Thymus (tissue), 14 donors: ENCODE measurements at places on chromosomes 2 and 18. TPM values are rescaled to one million over a fixed set of nuclear protein-coding genes. Genes with fewer than 3 reads are reported as not detected.

Gene FTCDNL1
- total RNA-seq = 0.94 TPM

Gene C2orf78
- total RNA-seq = not detected

Gene PJVK
- total RNA-seq = 1.6 TPM

DNA sequence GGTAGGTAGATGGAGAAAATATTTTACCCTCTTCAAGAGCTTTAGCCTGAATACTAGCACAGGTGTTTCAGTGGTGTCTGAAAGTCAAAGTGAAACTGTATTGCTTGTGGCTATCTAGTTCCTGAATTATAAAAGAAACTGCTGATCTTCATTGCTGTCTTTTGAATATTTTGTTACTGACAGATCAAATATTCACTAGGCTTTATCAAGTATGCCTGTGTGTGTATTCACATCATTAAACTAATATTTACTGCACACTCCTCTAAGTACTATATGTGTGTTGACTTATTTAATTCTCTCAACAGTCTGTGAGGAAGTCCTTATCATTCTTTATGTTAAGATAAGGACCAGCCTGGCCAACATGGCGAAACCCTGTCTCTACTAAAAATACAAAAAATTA lies 139.6 kb downstream of the SOCS6 start:
- H3K4me3 ChIP-seq = no peak overlapping the region
- no peak overlapping the region for H3K27ac ChIP-seq
- H3K36me3 ChIP-seq = no peaks in the 10 kb centered on the region
- DNase-seq = no peak
- H3K4me1 ChIP-seq = no peaks in the 10 kb centered on the region

DNA sequence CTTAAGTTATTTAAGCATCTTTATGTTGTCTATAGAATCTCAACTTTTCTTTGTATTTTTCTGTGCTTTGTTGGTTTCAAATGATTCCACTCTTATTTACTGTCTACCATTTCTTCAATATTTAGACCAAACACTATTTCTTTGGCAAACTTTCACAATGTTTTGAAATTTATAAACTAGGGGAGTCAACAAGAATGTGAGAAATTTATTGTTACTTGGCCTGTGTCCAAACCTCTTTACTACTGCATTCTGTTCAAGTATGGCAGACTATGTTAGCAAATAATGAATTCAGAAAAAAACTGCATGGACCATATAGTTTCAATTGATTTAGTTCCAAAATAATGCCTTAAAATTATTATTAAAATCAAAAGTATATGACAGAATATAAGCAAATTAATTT lies 470.2 kb downstream of the FBXO15 start:
- no peak overlapping the region for H3K27ac ChIP-seq
- no peaks in the 10 kb centered on the region for H3K27me3 ChIP-seq
- H3K4me1 ChIP-seq = no peaks in the 10 kb centered on the region
- no peak overlapping the region for H3K4me3 ChIP-seq
- no peaks in the 10 kb centered on the region for H3K36me3 ChIP-seq
- DNase-seq = no peak

DNA sequence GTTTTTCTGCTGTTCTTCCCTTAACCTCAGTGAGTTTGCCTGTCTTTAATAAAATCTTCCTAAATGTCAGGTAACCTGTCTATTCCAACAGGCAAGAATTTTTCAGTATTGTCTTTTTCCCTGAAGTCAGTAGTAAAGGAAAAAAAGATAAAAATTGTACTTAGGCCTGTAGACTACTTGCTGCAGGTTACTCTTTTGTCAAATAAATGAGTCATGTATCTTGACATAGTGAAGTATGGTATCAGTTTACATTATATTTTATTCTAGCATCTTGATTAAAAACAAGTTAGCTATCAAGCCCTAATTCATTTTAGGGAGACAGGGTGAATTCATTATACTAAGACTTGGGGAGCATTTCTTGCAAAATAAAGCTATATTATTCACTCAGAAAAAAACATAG lies 59.8 kb downstream of the ITGA4 start:
- peaks cover 34% of the 10 kb centered on the region for H3K36me3 ChIP-seq
- H3K4me3 ChIP-seq = no peak overlapping the region
- no peak overlapping the region for H3K27ac ChIP-seq
- H3K27me3 ChIP-seq = no peaks in the 10 kb centered on the region
